Activated CD4-positive, alpha-beta T cell treated with anti-CD3 and anti-CD28 coated beads for 1 hour (primary cell): ENCODE measurements at places on chromosomes 16 and 17.

DNA sequence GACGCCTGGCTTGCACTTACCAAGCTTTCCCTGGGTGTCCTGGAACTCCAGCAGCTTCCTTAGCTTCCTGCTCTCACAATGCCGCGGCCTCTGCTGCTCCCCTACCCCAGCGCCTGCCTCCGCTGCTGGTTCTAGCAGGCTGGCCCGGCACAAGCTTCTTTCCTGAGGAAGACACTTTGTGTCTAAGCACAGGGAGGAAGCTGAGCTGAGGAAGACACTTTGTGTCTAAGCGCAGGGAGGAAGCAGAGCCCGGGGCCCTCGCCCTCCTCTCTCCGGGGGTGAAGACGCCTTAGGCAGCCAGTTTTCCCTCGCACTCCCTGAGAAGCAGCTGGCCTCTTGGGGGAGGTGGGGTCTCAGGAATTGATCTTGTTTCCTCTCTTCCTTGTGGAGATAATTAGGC is 64.9 kb downstream of the PLD6 start:
- DNase-seq: no peak

GRCh38 chr17:19992803-19993713 is 15.4 kb upstream of the AKAP10 start:
- peak; percentile 58 for DNase-seq

GRCh38 chr17:6497496-6498221 is 53.4 kb downstream of the PIMREG start:
- DNase-seq: no peak

GRCh38 chr16:67663151-67663876 is 2.6 kb downstream of the PARD6A start:
- DNase-seq: no peak

GRCh38 chr17:9899280-9900043 is 5.6 kb downstream of the RCVRN start:
- no peak for DNase-seq

DNA sequence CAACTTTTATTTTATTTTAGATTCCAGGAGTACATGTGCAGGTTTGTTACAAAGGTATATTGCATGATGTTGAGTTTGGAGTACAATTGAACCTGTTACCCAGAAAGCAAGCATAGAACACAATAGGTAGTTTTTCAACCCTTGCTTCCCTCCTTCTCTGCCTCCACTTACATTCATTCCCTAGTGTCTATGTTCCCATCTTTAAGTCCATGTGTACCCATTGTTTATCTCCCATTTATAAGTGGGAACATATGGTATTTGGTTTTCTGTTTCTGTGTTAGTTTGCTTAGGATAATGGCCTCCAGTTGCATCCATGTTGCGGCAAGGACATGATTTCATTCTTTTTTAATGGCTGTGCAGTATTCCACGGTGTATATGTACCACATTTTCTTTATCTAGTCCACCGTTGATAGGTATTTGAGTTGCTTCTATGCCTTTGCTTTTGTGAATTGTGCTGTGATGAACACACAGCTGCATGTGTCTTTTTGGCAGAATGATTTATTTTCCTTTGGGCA is 114.0 kb upstream of the NACA2 start:
- no peak for DNase-seq

DNA sequence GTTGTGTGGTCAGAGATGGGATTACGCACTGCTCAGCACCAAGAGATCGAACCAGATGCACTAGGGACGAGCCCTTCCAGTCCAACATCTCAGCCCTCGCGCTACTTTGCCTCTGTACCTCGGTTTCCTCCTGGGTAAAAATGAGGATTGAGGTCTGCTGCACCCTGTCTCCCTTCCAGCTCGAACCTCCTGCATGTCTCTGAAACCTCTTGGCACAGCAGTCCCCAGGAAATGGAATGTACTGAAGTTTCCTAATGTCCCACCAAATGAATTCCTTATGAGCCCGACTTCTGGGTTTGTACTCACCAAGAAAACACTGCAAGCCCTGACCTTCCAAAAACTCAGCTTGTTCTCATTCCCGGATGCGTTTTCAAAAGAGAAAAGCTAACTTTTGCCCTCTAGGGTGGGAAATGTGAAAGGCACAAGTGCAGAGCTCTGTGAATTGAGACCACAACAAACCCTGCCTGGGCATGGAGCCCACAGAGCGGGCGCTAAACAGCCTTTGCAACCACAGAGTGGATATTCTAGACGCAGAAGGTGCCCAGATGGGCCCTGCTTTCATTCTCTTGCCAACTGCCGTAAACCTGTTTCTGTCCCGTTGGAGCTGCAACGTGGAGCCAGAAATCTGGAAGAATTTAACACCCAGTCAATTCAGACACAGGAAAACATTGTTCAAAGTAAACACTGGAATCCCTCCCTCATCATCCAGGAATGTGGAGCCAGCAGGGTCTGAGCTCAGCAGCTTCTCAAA is 10.3 kb downstream of the CDRT4 start:
- no peak for DNase-seq

DNA sequence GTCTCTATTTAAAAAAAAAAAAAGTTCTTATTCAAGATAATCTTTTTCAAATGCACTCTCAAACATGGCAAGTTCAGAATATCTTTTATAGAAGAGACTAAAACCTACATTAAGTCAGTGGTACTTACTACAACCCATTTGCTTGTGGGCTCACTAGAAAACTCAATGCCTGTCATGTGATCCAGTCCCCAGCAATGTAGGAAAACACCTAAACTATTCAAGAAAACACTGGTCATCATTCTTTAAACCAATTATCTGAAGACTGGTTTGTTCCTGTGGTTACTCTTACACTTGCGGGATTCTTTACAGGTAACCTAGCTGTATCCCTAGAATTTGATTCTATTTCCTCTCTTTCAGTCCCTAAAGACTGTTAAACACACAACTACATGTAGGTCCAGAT is 19.6 kb downstream of the MED13 start:
- DNase-seq: no peak

DNA sequence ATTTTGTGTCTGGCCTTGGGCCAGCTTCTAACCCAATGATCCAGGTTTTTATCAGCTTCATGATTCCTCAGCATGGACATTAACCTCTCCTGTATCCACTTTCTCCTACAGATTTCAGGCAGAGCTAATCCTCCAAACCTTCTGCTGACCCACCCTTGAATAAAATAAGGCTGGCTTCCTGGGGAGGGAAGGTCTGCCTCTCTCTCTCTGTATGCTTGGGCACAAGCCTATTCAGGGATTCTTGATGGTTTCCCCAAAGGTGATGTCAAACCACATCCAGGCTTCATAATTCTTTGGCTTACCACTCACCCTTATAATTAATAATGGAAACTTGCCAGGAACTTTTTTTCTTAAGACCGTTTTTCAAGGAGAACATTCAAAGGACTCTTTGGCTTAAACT is 240.1 kb downstream of the UTP18 start:
- no peak for DNase-seq
